ENCODE measurements at places on chromosomes 11 and 22.

DNA sequence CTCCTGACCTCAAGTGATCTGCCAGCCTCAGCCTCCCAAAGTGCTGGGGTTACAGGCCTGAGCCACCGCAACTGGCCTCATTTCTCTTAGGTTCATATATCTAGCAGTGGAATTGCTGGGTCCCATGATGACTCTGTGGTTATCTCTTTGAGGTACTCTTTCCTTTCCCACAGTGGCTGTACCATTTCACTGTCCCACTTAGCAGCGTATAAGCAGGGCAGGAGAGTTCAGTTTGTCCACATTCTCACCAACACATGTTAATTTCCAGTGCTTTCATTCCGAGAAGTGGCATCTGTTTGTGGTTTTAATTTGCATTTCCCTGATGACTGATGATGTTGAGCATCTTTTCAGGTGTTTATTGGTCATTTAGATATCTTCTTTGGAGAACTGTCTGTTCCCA, 16.4 kb downstream of the PRR5 start:
- no peak for DNase-seq

GRCh38 chr11:74142624-74143023, 28.2 kb downstream of the C2CD3 start:
- no peak for DNase-seq

DNA sequence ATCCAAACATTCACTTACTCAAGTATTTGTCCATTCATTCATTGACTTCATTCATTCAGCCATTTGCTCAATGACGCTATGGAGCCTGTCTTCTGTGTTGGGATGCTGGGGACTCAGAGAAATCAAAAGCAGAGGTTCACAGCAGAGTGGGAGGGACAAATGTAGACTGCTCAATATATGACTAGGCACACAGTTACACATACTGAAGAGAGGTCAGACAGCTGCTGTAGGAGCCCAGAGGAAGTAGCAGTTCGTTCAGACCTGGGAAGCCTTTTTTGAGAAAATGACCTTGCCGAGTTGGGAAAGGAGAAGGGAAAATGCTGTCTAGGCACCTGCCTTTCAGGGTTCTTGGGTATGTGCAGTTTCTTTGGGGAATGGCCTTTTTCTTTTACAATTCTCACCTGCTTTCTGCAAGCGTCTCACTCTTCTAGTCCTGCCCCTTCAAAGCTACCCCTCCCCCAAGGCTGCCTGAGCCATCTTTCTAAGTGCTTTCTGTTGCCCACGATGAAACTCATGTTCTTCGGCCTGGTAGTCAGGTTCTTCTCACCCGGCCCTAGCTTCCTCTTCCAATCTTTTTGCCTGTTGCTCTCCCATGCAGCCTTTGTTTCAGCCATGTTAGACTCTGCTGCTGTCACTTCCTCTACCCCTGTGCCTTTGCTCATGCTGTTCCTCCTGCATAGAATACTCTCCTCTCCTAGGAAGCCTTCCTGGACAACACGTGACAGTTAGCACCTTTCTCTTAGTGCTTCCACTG, 4.2 kb upstream of the UVRAG start:
- DNase-seq: no peak

GRCh38 chr11:60360621-60361020, 17.7 kb upstream of the MS4A7 start:
- no peak for DNase-seq

GRCh38 chr11:35391922-35392688, 27.3 kb downstream of the SLC1A2 start:
- DNase-seq: peak; percentile 66

GRCh38 chr22:45942787-45943493, 34.0 kb downstream of the WNT7B start:
- no peak for DNase-seq

DNA sequence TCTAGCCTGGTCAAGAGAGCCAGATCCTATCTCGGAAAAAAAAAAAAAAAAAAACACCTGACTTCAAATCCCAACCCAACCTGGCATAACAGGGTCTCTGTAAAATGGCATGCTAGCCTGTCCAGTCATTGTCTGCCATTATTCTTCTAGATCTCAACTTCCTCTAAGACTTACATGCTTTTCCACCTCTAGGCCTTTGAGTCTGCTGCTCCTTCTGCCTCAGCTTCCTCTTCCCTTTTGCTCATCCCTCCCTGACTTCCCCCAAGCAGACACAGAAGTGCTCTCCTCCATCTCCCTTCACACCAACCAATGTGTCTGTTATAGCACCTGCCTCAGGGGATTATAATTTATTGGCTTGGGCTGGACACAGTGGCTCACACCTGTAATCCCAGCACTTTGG, 7.8 kb downstream of the STK33 start:
- no peak for DNase-seq

Measured in nucleus accumbens (tissue), 56 donors.